ENCODE measurements at places on chromosomes 1 and 21.

DNA sequence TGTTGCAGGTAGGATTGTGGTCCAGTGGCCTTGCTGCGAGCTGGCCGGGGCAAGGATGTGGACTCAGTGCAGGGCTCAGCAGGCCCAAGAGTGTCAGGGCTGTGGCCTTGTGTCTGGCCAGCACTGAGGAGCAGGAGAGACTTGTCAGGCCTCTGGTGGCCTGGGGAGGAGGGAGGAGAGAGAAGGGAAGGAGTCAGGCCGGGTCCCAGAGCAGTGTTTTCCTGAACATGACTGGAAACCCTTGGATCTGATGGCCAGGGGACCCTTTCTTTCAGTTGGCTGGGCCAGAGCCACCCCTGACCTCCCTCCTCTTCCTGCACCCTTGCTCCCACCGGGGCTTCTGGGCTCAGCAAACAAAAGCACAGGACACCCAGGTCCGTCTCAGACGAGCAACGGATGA, 5.1 kb downstream of the IBA57 start:
- DNase-seq, result no peak

DNA sequence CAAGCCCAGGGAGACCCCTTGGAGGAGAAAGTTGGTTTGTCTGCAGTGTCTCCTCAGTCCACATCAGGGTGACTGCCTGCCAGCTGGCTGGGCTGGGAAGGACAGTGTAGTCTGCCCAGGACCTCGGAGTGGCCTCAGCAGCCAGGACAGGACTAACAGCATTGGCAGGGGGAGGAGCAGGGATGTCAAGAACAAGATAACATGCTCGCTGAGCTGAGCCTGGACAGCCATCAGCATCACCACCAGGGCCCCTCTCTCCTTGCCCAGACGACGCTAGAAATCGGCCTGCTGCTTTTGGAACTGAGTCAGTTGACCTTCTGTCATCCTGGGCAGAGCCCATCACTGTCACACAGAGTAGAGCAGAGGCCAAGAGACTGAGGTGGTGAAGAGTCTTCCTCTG, 83.6 kb upstream of the CNTN2 start:
- DNase-seq, result no peak

GRCh38 chr1:68376441-68376840, 73.3 kb downstream of the RPE65 start:
- DNase-seq, result no peak

DNA sequence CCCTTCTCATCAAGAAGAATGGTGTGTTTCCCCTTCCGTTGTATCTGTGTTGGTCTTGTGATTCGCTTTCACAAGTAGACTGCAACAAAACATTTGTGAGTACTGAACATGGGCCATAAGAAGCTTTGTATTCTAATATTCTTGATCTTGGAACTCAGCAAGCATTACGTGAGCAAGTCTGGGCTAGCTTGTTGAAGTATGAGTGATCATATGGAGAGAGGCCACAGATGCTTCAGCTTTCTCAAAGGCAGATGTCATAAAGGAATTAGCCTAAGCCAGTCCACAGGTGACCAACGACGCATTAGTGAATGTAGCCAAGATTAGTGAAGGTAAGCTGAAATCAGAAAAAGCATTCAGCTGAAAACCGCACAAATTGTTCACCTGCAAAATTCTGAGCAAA, 609.6 kb upstream of the NEGR1 start:
- no peak for DNase-seq

DNA sequence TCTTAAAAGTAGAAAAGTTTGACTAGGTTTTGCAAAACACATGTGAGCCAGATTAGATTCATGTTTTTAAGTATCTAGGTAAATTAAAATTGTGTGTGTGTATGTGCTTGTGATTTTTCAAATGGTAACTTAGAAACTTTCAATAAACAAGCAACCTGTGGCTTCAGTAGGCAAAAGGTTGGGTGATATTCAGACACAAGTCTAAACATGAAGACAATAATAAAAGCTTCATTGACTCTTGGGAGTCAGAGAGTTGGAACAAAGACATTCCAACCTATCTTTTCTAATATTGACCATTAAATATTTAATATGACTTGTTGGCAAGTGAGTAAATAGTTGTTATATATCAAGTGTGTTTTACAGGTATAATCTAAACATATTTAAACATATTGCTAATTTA, 1049.6 kb upstream of the ADGRL4 start:
- DNase-seq, result no peak

- no peak for DNase-seq
Measured at GRCh38 chr1:213389061-213389581, 338.1 kb downstream of the RPS6KC1 start.

- DNase-seq, result no peak
Measured at GRCh38 chr21:17214801-17215200, 298.0 kb upstream of the CXADR start.

DNA sequence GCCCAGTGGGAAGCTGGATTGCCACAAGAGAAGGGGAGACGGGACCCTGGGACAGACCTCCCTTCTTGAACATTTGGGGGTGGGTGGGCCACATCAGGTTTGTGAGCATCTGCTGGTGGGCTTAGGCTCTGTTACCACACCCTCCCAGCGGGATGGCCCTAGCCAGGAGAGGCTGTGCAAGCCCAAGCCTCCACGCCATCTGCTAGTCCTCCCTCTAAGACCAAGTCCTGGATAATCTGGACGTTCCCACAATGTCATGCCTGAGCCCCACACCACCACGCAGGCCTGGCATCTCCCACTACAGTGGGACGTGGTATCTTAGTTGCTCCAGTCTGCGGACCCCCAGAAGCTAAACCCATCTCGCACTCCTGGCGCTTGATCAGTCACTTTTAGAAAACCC, 3.7 kb upstream of the IBA57 start:
- no peak for DNase-seq

DNA sequence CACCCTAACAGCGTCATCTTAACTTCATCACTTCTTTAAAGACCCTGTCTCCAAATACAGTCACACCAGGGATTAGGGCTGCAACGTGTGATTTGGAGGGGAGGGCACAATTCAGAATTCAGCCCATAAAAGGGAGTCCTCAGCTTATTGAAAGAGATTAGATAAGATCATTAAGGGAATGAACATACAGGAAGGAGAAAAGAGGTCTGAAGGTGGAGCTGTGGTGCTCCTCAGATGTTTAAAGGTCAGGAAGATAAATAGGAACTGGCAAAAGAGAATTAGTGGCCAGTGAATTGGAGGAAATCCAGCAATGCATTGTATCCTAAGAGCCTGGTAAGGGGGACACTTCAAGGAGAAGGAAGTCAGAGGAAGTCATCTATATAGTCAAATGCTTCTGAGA, 113.5 kb downstream of the PROX1 start:
- DNase-seq, result no peak

DNA sequence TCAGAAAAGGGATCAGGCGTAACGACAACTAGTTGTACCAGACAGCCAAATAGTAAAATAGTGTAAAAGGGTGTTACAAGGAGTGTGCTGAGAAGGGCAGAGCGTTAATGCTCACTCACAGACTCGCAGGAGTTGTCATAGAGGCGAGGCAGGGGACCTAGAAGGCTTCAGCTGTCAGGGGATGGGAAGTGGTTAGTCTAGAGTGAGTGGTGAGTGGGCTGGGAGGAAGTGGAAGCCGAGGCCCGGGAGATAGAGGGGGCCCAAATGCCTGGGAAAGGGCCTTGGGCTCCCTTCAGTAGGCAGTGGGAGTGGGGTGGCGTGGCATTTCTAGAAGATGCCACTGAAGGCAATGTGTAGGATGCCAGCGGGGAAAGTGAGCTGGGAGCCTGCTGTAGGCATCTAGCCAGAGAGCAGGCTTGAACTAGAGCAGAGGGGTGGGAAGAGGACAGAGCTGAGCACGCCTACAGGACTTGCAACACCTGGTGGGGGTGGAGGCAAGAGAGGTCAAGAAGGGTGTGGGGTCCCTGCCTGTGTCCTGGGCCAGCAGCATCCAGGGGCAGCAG, 10.3 kb downstream of the SLC6A17 start:
- peak; percentile 22 for DNase-seq

- DNase-seq, result peak; percentile 66
Measured at GRCh38 chr1:32991819-32992488, 27.3 kb upstream of the RNF19B start.

DNA sequence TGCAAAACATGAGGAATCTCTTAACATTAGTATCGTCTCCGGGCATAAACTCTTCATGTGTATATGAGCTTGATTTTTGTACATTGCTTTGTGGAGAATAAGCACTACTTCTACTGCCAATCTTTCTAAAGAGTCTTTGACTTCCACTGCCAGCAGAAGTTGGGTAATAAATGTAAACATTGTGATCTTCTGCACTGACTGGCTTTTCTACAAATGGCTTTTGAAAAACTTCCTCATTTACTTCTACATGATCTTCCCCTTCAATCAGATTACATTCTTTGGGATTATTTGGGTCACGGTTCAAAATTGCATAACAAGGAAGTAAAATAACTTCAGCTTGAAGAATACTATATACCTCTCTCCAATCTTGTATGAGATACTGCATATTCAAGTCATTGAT, 30.4 kb upstream of the SLC44A5 start:
- DNase-seq, result no peak

DNA sequence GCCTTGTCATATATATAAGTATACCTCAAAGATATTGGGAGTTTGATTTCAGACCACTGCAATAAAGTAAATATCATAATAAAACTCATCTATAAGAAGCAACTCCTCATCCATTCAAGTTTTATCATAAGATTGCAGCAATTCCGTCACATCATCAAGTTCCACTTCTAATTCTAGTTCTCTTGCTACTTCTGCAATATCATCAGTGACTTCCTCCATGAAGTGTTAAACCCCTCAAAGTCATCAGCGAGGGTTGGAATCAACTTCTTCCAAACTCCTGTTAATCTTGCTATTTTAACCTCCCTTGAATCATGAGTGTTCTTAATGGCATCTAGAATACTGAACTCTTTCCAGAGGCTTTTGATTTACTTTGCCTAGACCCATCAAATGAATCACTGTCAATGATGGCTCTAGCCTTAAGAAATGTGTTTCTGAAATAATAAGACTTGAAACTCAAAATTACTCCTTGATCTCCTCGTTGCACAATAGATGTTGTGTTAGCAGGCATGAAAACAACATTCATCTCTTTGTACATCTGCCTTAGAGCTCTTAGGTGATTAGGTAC, 88.3 kb downstream of the RPE65 start:
- DNase-seq, result peak; percentile 76

DNA sequence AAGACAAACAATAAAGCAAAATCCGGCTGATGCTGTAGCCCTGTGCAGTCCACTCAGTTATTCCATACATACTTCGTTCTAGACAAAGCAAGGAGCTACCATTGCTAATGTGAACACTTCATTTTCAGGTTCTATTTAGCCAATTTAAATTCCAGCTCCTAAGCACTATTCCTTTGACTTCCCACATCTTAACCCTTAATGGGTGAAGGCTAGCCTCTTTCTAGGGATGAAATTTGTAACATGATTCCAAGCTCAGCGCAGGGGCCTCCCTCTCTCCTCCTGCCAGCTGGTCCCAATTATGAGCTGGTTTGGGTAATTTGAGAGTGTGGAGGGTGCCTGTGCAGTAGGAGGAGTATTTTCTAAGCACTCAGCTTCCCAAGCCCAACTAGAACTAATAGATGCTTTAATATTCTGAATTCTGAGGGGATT, 53.9 kb upstream of the PTGFRN start:
- no peak for DNase-seq

DNA sequence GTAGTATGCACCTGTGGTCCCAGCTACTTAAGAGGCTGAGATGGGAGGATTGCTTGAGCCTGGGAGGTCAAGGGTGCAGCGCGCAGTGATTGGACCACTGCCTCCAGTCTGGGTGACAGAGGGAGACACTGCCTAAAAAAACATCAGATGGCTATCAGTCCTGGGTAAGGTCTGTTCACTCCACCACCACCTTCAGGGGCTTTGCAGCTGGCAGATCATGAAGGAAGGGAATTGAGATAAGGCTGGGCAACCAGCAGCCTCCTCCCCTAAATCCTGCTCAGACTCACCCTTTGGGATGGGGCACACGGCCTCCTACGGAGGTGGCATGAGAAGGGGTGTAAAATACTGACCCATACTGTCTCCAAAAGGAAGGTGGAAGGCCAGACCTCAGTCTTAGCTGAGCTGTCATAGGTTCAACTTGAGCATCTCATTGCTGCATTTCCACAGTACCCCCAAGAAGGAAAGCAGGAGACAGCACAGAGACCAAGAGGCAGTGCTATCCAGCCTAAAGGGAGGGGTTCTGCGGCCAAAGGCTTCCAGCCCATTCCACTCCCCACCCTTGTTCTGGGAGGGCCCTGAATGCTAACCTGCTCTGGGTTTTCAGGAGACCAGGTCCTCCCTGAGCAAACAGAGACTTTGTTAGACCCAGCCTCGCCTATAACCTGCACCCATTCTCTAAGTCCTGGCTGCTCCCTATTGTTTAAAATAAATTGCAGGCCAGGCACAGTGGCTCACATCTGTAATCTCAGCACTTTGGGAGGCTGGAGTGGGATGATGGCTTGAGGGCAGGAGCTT, 13.7 kb downstream of the SLC45A3 start:
- no peak for DNase-seq

DNA sequence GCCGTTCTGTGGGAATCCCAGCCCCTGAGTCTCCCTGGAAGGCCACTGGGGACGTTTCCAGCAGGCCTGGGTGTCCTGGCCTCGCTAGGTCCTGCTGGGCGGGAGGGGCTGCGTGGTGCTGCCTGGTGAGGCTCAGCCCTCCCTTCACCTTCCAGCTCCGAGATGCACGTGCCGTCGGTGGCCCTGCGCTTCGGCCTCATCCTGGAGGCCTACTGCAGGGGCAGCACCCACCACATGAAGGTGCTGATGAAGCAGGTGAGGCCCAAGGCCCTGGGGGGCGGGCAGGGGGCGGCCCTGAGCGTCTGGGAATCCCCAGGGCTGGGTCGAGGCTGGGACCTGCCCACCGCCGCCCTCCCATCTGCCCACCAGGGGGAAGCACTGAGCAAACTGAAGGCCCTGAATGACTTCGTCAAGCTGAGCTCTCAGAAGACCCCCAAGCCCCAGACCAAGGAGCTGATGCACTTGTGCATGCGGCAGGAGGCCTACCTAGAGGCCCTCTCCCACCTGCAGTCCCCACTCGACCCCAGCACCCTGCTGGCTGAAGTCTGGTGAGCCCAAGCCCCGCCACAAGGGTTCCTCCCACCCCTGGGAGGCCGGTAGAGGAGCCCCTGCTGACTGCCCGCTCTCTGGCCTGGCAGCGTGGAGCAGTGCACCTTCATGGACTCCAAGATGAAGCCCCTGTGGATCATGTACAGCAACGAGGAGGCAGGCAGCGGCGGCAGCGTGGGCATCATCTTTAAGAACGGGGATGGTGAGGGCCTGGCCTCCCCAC, 70.3 kb downstream of the PIK3CD start:
- DNase-seq, result no peak

DNA sequence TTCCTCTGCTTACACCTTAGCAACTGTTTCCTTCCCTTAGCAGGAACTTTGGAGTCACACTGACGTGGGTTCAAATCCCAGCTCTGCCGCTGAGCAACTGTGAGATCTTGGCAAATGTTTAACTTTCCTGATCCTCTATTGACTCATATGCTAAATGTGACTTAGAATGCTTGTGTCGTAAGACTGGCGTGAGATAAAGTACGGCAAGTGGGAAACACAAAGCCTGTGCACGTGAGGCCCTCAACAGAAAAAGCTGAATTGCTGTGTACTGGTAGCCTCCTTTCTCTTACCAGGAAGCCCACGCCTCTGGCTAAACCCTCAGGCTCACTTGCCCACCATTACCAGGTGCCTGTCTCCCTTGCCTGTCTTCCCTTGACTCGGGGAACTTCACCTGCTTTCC, 135.4 kb upstream of the TNR start:
- no peak for DNase-seq
